ENCODE measurements at places on chromosomes 1 and 21. TPM values are rescaled to one million over a fixed set of nuclear protein-coding genes. Genes with fewer than 3 reads are reported as not detected.

C1QA gene
- total RNA-seq, result 643 TPM

ZFYVE9 gene
- 9.1 TPM for total RNA-seq

SRSF11 gene
- total RNA-seq, result 268 TPM

DYNLT5 gene
- total RNA-seq, result 2.5 TPM

KRTAP10-7 gene
- not detected for total RNA-seq

GLMP gene
- 52.1 TPM for total RNA-seq

OR2L13 gene
- not detected for total RNA-seq

OR10J1 gene
- total RNA-seq, result not detected

RPE65 gene
- not detected for total RNA-seq

Data from spleen (tissue), 13 donors.